RWPE2 (cell line): ENCODE measurements at places on chromosomes 12 and 14.

- DNase-seq, result peak; percentile 83
Measured at GRCh38 chr12:56158926-56159461, 835 bp downstream of the MYL6 start.

DNA sequence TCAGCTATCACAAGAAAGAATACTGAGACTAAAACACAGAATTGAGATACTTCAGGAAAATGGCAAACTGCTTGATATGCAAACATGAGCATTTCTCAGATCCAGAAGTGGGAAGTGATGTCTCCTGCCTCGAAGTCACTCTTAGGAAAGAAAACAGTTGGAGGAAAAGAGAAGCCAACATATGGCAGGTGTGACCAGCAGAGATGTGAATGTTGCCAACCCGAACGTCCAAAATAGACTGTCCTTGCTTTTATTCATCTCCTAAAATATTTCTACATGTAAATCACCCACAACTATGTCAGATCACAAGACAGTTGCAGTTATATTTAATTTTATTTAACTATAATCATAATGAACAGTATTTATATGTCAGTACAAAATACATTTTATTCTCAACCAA is 687.6 kb downstream of the GALC start:
- DNase-seq, result no peak

- DNase-seq, result no peak
Measured at GRCh38 chr12:131825146-131825892, 2.9 kb upstream of the MMP17 start.

GRCh38 chr14:58560208-58560607 is 77.6 kb upstream of the DACT1 start:
- DNase-seq, result no peak

GRCh38 chr12:131617596-131618302 is 93.1 kb upstream of the SFSWAP start:
- no peak for DNase-seq

- DNase-seq, result no peak
Measured at GRCh38 chr14:65077318-65077717, 25.0 kb downstream of the MAX start.

DNA sequence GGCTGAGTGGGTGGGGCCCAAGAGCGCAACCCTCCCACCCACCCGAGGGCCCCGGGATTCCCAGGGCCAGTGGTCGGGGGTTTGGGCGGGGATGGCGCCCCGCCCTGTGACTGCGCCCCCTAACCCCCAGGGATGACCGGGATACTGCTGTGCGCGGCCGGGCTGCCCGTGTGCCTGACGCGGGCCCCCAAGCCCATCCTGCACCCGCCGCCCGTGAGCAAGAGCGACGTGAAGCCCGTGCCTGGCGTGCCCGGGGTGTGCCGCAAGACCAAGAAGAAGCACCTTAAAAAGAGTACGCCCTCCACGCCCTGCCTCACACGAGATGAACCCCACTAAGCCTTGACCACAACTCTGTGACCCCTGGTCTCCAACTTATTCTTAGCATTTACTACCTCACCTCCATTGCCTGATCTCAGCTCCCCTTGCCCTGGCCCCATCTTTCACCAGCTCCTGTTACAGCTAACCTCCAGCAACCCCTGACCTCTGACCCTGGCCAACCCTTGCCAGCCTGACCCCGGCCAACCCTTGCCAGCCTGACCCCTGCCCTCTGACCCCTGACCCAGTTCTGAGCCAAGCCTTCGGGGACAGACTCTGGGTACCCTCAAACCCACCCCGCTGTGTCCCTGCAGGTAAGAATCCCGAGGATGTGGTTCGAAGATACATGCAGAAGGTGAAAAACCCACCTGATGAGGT is 37.0 kb downstream of the DTX1 start:
- DNase-seq, result no peak

- peak; percentile 58 for DNase-seq
Measured at GRCh38 chr14:99733211-99733539, 49.1 kb downstream of the CYP46A1 start.

DNA sequence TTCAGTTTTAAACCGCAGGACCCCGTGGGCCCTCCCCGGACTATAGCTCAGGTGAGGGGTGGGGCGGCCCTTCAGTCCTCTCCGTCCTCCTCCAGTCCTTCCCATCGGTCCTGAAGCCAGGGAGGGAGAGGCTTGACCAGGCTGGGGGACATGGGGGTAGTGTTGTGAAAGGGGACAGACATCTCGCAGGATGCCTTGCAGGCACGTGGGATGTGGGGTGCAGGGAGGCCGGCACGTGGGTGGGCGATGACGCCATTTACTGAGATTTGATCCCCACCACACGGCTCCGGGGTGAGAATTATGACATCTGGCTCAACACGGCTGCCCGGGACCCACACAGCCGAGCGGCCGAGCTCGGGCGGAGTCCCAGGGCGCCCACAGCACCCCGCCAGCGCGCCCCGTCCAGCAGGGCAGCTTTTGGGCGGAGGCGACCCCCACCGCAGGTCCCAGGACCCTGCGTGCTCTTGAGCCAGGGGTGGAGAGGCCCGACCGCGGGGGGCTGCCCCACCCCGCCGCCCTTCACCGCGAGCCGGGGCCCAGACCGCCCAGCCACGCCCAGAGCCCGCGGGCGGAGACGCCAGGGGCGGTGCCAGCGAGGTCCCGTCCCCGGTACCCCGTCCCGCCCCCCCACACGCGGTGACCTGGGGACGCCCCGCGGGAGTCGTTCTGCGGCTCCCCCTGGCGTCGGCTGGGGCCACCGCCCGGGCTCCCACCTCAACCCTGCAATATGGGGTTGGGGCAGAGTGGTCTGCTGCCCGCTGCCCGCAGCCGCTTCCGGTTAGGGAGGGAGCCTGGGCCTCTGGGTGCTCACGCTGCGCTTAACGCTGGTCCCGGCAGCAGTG is 3.3 kb upstream of the EXOC3L4 start:
- no peak for DNase-seq

GRCh38 chr14:71244341-71244740 is 337.1 kb downstream of the PCNX1 start:
- DNase-seq, result no peak

- no peak for DNase-seq
Measured at GRCh38 chr12:108772247-108772646, 40.9 kb upstream of the CORO1C start.

DNA sequence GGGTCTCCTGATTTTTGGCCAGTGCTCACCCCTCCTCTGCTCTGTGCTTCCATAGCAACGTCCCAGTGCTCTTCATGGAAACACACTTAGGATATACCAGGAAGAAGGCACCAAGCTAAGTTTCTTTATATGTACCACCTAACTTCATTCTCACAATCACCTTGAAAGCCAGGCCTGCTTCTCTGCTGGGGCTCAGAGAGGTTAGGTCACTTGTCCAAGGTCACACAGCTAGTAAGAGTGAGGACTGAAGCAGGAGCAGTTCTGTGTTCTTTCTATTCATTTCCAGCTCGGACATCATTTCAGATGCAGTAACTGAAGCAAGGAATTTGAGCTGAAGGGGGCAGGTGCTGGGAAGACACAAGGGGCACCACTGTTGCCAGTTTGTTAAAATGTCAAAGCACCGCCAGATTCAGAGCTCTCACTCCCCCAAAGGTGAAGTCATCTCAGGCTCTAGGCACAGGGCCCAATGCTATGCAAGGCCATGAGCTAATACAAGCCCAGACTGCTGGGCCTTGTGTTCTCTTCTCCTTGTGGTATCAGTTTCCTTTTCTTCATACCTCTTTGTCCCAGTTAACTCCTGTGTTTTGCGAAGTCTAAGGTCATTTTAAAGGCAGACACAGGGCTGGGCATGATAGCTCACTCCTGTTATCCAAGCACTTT is 19.7 kb upstream of the YY1 start:
- DNase-seq, result no peak

DNA sequence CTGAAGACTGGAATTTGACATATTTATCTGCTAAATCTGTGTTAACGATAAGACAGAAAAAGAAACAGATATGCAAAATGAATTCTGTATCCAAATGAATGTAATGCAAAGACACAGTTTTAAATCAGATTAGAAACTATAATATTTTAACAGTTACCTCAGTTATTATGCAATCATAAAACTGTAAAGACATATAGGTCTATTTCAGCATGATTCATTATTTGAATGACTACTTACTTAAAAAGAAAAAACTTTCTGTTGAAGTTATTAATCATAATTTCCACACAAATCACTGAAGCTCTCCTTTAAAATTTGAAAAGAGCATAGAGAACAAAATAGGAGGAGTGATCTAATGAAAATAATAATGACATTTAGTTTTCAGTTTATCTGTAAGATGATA is 742.6 kb downstream of the FSCB start:
- no peak for DNase-seq

DNA sequence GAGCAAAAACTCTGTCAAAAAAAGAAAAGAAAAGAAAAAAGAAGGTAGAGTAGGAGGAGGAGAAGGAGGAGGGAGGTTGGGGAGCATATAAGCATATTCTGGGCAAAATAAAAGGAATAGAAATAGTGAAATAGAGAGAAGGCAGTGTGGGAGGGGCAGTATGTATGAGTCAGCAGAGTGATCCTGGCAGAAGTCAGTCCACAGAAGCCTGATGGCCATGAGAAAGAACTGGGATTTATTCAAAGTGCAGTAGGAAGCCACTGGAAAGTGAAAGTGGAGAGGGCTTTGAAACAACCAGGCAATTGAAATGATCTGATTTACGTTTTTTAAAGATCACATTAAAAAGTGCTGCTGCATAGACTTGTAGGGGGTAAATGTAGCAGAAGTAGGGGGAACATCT is 368.6 kb upstream of the USP15 start:
- no peak for DNase-seq

DNA sequence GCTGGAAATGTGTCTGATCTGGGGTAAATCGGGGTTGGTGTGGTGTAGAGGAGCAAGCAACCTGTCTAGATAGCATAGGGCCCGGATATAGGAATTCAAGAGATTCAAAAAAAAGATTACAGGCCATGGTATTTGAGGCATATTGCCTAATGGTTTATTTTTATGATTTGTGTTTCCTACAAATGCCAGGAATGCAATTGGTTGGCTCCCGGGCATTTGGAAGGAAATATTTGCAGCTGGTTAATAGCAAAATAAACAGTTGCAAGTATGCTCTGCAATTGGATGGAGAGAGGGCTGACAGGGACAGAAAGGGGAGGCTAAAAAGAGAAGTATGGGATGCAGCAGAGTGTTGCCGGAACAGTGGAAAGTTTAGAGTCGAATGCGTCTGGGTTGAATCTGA is 315.6 kb upstream of the ATP2B1 start:
- DNase-seq, result no peak

DNA sequence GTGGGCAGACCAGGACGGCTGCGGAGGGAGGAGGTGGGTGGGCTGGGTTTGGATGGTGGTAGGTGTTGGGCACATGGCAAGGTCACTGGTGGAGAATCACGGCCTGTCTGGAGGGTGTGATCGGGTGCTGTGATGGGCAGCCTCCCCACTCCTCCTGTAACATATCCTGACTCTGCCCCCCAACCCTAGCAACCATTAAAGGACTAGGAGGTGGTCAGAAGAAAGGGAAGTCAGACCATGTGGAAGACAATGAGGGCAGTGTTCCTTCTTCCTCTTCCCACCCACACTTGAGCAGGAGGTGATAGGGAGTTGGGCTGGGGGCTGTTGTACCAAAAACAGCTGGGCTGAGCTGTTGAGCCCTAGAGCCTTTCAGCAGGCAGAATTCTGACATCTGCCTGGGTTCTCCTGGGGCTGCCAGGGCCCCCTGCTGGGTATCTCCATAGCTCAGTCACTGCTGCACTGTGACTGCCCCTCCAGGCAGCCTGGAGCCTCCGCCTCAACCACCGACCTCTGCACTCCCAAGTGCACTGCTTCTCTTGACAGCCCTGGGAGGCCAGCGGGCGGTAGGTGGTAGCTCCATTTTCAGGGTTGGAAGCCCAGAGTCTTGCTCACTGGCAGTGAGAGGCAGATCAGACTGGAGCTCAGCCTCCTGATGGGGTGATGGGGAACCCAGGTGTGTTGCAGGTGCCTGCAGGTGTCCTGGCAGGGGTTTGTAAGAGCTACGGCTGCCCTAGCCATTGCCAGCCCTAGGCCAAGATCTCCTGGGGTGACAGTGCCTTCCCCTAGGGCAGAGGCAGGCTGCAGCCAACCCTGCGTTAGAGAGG is 15.4 kb downstream of the VASH1 start:
- DNase-seq, result peak; percentile 60

DNA sequence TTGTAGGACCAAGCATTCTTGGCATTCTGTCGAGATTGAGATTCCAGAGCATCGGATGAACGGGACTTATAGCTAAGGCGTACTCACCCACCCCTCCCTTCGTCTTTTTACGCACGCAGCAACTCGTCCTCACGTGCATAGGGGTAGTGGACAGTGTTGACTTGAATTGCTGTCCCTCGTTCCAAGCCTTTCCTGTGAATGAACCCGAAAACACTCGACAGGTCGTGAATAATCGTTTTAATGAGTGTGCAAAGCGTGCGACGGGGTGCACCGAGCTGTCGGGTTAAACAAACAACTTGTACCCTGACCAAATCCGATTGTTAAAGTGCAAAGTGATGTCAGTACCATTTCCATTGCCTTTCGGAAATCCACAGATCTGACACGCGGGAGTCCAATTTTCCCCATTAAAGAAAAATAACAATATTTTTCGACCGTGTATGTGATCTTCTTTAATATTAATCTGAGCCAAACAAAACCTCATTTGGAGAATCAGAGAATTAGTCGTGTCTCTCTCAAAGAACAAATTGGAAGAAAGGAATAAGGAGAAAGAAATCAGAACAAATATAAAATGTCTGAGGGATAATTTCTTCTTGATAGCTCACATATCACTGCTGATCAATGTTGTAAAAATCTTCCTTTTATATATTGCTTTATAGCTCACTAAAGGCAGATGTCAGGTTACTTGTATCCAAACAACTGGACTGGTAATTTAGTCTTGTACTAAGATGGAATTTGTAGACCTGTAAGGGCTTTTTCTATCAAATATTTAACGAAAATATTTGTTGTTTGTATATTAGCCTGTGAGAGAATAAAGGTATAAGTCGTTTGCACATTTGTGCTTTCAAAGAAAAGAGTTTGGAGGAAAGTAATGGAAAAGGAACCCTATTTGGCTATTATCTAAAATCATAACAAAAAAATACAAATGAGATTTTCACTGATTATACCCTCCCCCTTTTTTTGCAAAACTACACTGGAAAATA is 11.8 kb downstream of the FOXG1 start:
- DNase-seq, result no peak

GRCh38 chr14:95452893-95453712 is 63.3 kb downstream of the SYNE3 start:
- no peak for DNase-seq

DNA sequence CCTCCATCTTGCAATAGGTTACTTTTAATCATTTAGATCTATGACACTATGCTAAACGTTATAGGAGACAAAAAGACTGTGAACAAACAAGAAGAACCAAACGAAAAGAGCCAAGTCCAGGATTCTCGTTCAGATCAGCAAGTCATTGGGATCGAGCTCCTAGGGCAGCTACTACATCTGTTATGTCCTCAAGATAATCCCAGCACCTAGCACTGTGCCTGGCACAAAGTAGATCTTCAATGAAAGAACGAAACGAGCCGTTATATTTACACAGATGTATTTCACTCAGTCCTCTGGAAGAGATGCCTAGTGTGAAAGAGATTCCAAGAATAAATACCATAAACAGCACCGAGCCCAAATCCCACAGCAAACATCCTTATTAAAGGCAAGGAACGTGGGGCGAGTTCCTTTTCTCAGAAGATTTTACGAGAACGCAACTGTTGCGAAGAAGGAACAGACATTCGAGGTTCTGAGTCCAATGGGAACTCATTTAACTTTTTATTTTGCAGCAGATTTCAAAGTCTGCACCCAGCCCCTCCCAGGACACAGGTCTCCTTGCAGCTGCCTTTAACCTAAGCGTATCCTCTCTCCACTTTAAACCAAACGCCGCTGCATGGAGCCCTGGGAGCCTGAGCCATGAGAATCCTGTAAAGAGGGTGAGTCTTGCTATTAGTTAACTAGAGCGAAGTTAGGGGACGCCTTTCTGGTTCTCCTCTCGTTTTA is 544 bp upstream of the TDP1 start:
- DNase-seq, result no peak

- no peak for DNase-seq
Measured at GRCh38 chr14:79111987-79112501, 941.9 kb downstream of the NRXN3 start.
